ENCODE measurements at places on chromosomes 7 and 10.

DNA sequence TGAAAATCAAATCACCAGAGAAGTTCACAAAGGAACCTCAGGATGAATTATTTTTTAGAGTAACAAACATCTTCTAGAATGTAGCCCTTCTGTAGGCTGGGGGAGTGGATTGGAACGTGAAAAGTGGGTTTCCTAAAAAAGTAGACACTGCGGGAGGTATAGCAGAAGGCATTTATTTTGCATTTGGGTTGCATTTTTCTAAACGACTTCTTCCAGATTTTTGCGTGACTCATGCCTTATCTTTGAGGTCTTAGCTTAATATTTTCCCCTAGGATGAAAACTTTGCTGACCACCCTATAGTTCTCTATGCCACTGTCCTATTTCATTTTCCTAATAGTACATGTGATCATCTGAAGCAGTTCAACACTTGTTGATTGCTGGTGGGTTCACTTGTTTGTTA is 112.7 kb upstream of the JCAD start:
- DNase-seq: no peak

GRCh38 chr7:66283003-66283920 is 78.1 kb downstream of the TPST1 start:
- peak; percentile 91 for DNase-seq

GRCh38 chr7:129098409-129099084 is 43.6 kb upstream of the TNPO3 start:
- DNase-seq: no peak

GRCh38 chr10:43327171-43327570 is 44.3 kb upstream of the FXYD4 start:
- DNase-seq: no peak

- peak; percentile 19 for DNase-seq
Observed at GRCh38 chr10:119595676-119596515, 868 bp downstream of the TIAL1 start.

- DNase-seq: no peak
Observed at GRCh38 chr7:13174991-13175390, 487.6 kb downstream of the ARL4A start.

GRCh38 chr7:20340839-20341238 is 10.1 kb downstream of the ITGB8 start:
- DNase-seq: no peak

GRCh38 chr10:112949143-112949823 is 764 bp upstream of the TCF7L2 start:
- peak; percentile 46 for DNase-seq

GRCh38 chr7:21089653-21090052 is 303.0 kb upstream of the SP8 start:
- DNase-seq: no peak

- no peak for DNase-seq
Observed at GRCh38 chr7:44097064-44097932, 6.8 kb upstream of the AEBP1 start.

Measured in HCEC 1CT (cell line).